Pancreas (tissue), 10 donors: ENCODE measurements at places on chromosomes 16 and 17.

DNA sequence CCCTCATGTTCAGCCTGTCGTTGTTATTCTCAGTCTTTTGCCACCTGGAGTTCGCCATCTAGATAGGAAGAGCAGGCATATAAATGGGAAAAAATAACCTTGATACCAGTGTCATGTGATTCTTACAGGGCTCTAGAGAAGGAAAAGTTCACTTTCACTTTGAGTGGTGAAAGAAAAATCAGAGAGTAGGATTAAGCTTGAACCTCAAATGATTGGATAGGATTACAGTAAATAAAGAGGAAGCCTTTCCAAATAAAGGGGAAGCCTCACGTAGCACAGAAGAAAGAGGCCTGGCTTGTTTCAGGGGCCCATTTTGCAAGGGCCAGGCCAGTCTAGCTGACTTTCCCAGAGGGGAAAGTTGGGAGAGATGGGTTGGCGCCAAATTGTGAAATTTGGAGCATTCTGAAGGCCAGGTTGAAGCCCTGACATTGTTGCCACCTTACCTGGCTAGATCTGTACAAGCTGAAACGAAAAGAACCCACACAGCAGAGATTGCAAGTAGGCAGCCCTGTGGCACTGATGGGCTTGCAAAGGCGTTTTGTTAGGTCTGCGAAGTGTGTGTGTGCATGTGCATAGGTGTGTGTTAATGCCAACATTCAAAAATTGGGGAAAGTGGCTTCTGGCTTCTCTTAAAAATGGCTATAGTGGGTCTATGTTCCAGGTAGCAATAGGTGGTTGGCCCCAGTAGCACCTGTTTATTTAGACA is 38.8 kb downstream of the TMC6 start:
- DNase-seq: no peak

DNA sequence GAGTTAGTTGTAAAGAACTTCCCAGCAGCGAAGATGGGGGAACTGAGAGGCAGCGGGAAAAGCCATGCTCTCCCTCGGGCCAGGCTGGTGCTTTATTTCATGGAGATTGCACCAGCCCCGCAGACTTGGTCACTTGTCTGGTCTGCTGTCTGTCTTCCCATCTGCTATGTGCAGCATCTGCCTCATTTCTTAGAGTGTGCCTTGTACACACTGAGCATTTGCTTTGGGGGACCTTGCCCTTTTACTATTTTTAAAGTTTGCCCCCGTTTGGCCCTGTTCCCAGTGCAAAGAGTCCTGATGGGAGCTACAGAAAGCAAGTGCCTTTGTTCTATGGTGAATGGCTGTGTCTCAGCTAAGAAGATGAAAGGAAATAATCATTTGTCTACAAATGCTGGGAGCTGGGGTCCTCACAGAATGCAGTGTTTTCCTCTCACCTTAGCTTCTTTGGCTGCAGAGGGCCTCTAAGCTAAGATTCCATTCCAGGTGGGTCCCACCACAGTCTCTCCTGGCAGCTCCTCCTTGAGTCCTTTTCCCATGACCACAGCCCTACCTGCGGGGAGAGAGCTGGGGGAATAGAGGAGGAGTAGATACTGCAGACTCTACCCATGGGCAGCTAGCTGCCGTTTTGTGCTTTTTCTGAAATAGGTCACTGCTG is 25.1 kb upstream of the CNOT1 start:
- DNase-seq: no peak

DNA sequence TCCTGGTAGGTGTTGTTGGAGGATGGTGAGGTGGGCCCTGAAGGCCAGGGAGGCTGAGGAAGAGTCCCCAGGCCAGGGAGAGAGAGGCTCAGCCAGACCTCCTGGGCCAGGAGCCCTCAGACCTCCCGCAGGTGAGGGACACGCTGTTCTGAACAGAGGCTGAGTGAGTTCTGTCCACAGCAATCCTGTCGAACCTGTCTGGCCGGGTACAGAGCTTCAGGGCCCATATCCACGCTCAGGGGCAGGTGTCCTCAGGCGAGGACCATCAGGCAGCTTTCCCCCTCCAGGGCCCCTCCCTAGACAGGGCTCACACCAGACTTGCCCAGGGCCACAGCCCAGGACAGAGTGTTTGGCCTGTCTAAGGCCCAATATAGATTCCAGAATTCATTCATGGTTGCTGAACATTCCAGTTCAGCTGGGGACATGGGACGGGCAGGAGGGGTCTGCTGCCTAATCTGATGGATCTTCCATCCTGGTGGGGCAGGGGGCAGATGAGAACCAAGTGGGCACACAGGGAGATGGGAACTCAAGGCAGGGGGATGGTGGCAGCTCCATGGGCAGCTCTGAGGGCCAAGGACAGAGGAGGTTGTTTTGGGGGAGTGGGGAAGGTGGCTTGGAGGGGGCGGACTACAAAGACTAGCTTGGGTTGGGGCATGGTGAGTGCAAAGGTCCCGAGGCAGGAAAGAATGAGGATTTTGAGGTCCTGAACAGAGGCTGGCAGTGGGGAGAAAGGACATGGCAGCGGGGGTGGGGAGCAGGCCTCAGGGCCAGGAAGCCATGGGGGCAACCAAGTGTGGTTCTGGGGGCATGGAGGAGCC is 23.4 kb upstream of the MPRIP start:
- peak; percentile 57 for DNase-seq

GRCh38 chr16:10618710-10619209 is 38.4 kb upstream of the EMP2 start:
- no peak for DNase-seq

DNA sequence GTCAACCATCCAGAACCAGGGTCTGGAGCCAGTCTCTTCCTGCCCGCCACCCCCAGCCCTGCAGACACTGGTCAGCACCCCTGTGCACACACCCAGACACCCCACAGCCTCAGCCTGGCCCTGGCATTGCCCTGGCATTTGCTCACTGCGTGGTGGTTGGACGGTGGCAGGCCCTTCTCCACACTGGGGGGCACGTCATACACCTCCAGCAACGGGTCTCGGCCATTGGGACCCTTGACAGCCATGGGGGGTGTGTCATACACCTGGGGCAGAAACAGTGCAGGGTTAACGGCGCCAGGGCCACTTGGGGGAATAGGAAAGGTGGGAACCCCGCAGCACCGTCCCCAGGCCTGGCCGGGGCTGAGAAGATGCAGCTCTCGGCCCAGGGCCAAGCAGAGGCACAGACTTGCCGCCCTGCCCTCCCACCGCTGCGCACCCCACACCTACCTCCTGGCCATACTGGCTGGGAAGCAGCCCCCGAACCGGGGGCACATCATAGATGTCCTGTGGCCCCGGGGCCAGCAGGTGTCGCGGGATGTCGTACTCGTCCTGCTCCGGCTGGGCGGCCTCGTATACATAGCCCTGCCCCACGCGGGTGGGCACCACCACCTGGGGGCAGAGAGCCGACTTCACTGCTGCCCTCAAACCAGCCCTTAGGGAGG is 14.6 kb downstream of the BCAR1 start:
- no peak for DNase-seq

- DNase-seq: peak; percentile 3
Measured at GRCh38 chr16:85899444-85899843, 482 bp downstream of the IRF8 start.

DNA sequence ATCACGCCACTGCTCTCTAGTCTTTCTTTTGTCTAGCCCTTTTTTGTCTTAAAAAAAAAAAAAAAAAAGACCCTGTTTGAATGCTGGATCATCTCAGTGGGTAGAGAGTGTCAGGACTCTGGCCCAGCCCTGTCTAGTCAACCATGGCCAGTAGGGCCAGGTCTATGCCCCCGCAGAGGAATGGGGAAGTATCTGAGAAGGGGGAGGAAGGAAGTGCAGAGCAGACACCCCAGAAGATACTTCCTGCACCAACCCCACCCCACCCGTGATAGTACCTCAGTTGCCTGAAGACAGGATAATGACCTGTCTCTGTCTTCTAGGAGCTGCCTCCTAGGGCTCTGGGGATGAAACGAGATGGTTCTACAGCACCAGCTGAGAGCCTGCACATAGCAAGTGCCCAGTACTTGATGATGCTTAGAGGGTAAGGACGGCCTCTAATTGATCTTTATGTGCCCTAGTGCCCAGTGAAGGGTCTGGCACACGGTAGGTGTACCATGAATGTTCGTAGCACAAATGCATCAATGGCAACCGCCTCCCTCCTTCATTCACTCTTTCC is 55.4 kb downstream of the ABAT start:
- no peak for DNase-seq

GRCh38 chr16:47705266-47705665 is 244.1 kb downstream of the PHKB start:
- DNase-seq: no peak

DNA sequence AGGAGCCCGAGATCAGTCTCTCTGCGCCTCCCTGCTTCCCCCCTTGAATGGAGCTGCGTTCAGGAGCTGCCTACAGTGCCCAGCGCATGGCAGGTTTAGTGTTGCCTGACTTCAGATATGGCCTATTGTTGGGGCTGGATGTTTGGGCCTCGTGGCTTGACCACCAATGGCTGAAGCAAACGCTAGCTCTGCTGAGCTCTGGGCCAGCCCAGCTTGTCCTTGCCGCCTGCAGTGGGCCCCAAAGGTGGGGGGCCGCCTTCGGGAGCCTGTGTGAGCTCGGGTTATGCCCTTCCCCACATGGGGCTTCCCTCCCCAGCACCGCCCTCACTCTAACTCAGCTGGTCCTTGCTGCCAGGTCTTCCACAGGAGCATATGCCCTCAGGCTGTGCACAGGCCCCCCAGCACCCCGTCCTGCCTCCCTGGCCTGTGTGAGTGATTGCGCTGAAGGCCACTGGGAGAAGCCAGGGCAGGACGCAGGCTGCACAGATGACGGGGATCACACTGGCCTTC is 2.0 kb upstream of the METTL26 start:
- no peak for DNase-seq

DNA sequence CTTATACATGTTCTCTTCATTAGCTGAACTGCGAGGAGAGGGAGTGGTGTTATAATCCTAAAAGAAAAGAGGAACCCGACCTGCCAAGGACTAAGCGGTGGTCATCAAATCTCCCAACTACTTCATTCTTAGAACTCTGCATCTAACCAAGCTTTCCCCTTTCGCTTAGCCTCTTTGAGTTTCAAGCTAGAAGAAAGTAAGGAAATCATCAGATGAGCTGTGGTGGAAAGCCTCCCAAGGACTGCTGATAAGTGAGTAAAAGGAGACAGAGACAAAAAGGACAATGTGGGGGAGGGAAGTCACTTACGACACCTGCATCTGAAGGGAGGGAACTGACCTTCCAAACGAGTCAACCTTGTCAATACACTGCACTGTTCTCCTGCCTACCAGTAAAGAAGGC is 121.3 kb downstream of the TRIM37 start:
- no peak for DNase-seq

DNA sequence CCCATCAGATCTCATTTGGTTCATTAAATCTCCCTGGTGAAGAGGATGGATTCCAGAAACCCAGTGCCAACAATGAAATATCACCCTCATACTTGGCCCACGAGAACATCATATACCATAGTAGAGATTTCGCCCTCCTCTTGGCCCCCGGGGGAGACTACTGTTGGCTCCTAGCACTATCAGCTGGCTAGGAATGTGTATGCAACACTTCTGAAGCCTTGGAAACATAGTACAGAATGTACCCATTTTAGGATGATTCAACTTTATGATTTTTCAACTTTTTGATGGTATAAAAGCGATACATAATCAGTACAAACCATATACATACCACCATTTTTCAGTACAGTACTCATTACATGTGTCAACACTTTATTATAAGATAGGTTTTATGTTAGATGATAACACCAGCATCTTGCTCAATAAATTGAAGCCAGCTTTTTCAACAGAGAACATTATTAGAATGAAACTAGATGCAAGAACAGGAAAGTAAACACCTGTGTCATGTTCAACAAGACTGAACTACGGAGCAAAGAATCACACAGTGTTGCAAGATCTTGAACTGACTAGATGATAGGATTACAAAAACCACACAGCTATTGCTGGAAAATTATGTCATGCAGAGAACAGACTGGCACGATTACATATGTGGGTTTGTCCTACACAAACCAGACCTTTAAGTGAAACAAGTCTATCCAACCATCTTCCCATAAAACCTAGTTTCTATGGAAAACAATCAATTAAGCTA is 17.2 kb downstream of the RSL1D1 start:
- DNase-seq: no peak

DNA sequence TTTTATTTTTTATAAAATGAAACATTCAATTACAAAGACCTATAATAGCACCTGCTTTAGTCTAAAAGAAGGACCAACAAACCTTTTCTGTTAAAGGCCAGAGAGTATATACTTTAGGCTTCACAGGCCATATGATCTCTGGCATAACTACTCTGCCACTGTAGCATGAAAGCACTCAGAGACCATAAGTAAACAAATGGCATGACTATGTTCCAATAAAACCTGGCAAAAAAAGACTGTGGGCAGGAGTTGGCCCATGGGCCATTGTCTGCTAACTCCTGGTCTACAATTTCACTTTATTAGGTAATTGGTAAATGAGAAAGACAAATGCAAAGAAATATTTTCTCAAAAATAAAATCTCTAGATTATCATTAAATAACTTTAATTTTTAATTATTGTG is 14.9 kb downstream of the CEP112 start:
- DNase-seq: no peak

GRCh38 chr16:73047221-73047535 is 750 bp downstream of the ZFHX3 start:
- DNase-seq: no peak

- no peak for DNase-seq
Measured at GRCh38 chr16:77890075-77890474, 101.7 kb downstream of the VAT1L start.

GRCh38 chr17:3979290-3979611 is 15.0 kb upstream of the ATP2A3 start:
- DNase-seq: no peak

DNA sequence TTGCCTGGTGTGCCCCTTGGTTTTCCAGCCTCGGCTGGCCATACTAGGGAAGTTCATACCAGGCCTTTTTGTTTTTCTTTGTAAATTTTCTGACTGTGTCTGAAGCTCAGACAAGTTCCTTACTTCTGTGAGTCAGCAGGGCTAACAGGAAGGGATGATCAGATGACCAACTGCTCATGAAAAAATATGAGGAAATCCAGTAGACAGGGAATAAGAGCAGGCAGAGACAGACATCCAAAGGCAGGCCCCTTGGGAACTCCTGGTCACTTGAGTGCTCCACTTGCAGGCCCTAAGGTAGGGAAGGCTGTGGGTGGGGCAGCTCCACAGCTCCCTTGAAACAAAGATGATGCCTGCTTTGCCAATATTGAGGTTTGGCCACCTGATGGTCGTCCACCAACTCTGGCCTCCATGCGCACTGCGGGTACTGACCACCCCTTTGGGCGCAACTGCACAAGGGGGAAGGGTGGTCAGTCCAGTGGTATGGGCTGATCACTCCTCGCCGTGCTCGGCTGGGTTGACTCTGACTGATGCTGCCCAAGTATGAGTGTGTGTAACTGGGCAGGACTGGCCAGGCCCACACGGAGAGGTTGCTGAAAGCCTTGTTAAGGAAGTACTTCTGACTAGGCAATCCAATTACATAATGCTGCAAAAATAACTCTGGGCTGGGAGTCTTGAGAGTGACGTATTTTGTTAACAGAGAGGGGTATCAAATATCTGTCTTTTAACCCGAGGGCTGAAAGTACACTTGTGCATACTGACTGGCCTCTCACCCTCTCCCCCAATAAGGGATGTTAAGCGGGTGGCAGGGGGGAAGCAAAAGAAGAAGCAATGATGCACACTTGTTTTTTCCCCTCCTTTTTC is 20.8 kb upstream of the ZFHX3 start:
- peak; percentile 26 for DNase-seq
